ENCODE measurements at places on chromosomes 6 and 20.

DNA sequence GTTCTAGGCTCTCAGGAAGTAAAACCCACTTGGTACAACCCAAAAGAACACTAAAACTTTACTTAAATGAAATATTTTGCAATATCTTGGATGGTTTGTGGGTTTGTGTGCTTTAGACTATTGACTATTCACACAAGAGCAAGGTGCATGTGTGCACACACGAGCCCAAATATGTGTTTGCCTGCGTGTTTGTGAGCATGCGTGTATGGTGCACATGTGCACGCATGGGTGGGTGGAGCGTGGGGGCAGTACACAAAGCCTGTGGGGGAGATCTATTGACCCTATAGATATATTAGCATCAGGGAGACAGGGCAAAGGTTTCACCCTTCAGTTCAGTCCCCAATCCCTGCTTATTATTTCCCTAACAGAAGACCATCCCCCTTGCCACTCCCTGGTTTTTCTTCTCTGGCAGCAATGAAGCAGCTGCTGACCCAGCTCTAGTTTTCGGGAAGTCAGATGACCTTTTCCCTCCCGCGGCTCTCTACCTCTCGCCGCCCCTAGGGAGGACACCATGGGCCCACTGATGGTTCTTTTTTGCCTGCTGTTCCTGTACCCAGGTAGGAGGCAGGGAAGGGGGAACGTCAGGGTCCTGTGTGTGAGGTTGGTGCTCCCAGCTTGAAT lies at the start of gene C2:
C2 (plus strand) TSS at position 476 of the 621 bp plus-strand sequence; CDS start at position 512, 36 bp downstream.
- no peak for DNase-seq

DNA sequence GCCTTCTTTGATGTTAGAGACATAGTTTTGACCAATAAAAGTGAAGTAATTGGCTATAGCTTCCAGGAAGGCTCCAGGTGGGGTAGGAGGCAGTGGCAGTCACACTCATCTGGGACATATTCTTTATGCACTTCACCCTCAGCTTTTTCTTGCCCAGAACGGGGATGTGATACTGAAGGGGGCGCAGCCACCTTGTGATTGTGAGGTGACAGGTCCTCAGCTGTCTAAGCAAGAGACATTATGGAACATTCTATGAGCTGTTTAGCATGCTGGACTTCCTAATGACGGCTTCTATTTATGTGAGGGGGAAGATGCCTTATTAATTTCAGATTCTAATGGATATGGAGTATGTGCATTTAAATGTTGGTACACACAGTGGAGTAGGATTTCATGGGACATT lies 151.3 kb upstream of the ZFP64 start:
- no peak for DNase-seq

GRCh38 chr6:7073821-7074525 lies 33.8 kb upstream of the RREB1 start:
- DNase-seq = no peak

GRCh38 chr6:90103056-90103800 lies 193.4 kb downstream of the BACH2 start:
- no peak for DNase-seq

DNA sequence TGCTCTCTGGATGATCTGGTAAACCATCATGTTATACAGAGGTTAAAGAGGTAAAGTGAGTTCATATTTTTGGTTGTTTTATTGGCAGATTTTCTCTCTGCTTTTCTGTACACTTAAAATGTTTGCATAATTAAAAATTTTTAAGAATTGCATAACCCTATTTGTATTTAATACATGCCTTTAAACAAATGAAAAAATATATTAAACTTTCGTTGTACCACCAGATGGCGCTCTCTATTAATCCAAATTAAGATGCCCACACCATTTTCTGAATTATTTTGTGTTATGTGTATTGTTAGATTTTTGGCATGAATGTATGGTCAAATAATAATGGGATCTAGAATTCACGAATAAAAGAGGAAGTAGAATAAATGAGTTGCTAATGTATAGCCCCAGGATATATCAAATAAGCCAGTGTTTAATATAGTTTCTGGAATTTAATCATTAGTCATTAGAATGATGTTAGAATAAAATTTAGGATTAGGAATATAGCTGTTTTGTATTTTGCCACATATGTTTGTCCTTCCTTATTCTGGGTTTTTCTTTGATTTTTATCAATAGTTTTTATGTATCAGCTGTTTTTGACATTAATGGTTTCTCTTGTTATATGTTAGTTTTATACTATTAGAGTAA lies 38.9 kb downstream of the SMAP1 start:
- no peak for DNase-seq

GRCh38 chr20:46814366-46815232 lies 80.0 kb upstream of the EYA2 start:
- no peak for DNase-seq

GRCh38 chr6:156600678-156601077 lies 176.5 kb upstream of the ARID1B start:
- DNase-seq = no peak

- DNase-seq = no peak
These were observed 40.3 kb upstream of the BLCAP start for GRCh38 chr20:37567671-37568588.

GRCh38 chr6:91812596-91813274 lies 1225.9 kb upstream of the MAP3K7 start:
- DNase-seq = no peak

DNA sequence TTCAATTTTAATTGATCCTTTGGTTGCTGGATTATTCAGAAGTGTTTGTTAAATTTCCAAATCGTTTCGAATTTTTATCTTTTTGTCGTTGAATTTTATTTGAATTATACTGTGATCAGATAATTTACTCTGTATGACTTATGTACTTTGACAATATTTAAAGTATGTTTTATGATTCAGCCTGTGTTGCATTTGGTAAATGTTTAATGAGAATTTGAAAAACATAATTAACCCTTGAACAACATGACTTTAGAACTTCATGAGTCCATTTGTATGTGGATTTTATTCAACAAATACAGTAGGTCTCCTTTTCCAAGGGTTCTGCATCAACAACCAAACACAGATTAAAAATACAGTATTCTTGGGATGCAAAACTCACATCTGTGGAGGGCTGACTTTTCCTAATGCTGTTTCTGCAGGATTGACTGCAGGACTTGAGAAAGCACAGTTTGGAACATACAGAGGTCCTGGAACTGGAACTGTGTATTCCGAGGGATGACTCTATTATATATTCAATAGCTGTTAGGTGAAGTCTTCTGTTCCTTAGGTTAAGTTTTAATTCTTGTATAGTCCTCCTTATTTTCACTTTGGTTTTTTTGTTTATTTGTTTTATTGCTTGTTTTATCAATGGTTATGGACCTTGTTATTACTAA lies 40.5 kb downstream of the FAM83B start:
- DNase-seq = no peak

GRCh38 chr20:5731753-5732366 lies 18.3 kb upstream of the SHLD1 start:
- no peak for DNase-seq

DNA sequence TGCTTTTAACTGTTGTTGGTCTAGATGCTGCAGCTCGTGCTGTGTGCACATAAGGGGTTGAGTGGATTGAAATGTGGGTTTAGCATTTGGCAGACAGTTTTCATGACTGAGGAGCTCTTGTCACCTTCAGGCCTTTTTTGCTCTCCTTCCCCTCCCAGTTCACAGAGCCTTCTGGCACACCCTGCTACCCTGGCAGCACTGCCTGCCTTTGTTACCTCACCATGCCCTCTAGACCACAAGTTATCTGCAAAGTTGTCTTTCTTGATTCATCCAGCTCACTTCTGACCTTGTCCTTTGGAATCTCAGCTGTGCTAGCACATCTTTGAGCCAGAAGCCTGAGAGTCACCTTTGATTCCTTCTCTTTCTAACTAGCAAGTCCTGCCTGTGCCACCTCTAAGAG lies 348.9 kb upstream of the ZFP64 start:
- no peak for DNase-seq

DNA sequence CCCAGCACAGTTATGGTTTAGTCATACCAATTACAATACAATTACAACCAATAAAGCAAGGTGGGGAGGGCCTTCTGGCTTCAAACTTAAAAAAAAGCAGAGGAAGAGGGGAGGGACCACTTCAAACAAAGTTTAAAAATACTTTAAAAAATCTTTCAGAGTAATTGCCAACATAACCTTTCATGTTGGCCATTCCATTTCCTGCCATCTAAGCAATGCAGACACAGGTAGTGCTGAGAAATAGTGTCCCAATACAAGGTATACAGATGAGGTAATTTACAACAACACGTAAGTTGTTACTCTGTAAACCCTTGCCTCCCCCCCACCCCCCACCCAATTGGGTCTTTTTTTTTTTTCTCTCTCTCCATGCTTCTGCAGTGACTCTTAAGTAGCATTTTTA lies 18.8 kb upstream of the TBC1D20 start:
- no peak for DNase-seq

- DNase-seq = no peak
These were observed 233.5 kb upstream of the QKI start for GRCh38 chr6:163180874-163181541.

GRCh38 chr6:119076173-119076572 lies 2.3 kb downstream of the FAM184A start:
- DNase-seq = no peak

DNA sequence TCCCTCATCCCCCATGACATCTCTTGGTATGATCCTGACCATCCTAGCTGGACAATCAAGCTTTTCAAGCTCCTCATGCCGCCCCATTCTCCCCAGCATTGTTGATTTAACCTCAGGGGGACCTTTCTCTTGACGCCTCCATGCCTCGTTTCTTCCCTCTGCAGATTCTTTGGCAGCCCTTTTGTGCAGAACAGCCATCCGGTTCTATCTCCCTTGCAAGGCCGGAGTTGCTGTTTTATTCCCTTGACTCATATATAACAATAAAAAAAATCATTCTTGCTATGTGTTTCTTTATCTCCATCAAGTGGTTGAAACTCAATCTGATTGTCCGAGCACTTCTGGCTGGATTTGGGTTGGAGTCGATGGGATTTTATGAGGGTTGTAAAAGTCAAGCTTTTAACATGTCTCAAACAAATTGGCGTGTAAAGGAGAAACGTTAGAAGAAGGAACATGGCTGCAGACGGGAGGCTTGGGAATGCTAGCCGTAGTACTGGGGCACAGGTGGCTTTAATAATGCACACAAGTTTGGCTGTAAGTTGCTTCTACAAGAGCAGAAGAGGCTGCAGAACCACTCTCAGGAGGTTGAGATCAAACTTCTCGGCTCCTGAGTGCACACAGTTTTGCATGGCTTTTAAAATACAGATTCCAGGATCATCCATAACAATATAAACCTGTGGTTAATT lies 3.9 kb upstream of the SULF2 start:
- DNase-seq = no peak

DNA sequence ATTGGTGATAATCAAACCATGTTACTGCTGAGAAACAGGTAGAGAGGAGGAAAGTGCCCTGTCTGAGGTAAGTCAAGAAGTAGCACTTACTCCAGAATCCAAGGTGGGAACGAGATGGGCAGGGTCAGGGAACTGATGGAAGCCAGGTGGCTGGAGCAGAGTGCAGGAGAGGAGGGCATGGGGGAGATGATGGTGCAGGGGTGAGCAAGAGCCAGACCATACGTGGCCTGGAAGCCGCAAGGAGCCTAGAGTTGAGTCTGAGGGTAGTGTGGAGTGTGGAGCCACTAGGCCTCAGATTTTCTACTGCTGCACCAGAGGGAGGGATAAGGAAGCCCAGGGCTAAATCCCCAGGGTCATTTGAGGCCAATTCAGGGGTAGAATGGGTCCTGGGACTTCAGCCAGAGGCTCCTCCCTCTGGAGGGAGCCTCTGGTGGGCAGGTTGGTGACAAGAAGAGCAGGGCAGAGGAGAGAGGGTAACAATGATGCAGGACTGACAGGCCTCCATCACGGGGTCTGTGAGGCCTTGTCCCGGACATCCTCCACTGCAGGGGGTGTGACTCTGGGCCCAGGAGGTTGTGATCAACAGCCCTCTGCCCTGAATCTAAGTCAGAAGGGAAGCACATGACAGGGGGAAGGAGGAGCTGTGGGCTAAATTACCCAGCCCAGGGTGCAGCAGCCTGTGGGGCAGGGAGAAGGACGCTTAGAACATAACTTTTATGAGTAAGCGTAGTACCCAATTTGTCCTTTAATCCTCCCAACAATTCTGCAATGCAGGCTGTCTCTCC lies 28.7 kb downstream of the COX4I2 start:
- DNase-seq = no peak

DNA sequence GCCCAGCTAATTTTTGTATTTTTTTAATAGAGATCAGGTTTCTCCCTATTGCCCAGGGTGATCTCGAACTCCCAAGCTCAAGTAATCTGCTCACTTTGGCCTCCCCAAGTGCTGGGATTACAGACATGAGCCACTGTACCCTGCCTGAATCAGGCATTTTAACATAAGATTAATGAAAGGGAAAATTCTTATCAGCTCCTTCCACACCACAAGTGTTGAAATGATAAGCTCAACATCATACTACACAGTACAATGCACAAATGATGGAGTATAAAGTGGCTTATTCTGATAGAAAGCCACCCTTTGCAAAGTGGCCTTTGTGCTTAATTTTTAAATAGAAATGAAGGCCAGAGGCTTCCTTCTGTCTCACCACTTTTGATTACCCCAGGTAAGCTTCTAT lies 71.3 kb upstream of the MCHR2 start:
- DNase-seq = no peak

GRCh38 chr6:134199848-134200606 lies 117.9 kb downstream of the SGK1 start:
- no peak for DNase-seq

DNA sequence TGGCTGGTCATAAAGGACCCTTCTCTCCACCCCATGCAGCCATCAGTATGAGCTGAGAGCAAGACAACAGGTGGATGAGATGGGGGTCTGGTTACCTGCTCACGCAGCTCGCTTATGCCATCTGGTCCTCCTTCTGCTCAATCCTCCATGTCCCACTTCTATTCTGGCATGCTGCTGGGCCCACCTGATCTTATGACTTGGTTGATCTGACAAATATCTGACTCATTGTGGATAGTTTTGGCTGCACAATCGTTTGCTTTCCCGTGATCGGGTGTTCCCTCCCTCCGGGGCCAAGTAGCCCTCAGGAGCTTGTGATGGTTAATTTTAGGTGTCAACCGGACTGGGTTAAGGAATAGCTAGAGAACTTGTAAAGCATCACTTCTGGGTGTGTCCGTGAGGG lies 26.6 kb upstream of the ELMO2 start:
- DNase-seq = no peak

GRCh38 chr6:33717934-33718455 lies 6.5 kb upstream of the UQCC2 start:
- DNase-seq = no peak

DNA sequence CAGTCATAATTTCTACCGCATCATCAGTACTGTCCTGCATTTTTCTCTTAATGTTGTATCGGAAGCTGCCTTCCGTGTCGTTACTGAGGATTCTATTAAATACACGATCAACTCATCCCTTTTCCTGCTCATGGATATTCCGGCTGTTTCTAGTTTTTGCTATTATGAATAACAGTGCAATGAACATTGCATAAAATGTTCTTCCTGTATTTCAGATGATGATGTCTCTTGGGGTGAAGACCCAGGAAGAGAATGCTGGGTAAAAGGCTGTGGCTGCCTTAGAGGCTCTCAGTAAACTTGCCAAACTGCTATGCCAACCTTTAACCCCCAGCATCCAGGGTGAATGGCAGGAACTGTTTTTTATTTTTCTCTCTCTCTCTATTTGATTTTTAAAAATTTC lies 24.1 kb upstream of the EPB41L1 start:
- DNase-seq = no peak

Measured in coronary artery (tissue), 2 donors.